RWPE1 (cell line): ENCODE measurements at places on chromosomes 12 and 14.
A peak's percentile ranks its signal among the peaks of the same experiment; 100 is the strongest.

- DNase-seq = no peak
Measured at GRCh38 chr14:105486163-105486973, at the start of gene CRIP1. CRIP1 (plus strand) TSS chr14:105486886; CDS start chr14:105487260, 374 bp downstream.

DNA sequence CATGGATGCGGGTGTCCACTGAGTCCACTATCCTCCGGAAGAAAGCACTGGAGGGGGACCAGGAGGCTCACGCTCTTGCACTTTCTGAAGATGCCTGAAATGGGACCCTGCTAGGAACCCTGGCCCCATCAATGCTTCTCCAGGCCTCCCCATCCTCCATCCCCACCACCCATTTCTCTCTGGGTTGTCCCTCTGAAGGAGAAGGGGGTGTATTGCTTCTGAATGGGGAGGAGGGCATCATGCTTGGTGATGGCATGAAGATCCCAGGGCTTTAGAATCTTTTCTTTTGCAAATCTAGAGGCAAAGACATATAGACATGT, 681 bp upstream of the JPH4 start:
- no peak for DNase-seq

- DNase-seq = peak; percentile 60
Measured at GRCh38 chr12:15928346-15928745, 17.2 kb downstream of the DERA start.

GRCh38 chr12:26530461-26530860, 302.5 kb downstream of the ITPR2 start:
- DNase-seq = no peak

DNA sequence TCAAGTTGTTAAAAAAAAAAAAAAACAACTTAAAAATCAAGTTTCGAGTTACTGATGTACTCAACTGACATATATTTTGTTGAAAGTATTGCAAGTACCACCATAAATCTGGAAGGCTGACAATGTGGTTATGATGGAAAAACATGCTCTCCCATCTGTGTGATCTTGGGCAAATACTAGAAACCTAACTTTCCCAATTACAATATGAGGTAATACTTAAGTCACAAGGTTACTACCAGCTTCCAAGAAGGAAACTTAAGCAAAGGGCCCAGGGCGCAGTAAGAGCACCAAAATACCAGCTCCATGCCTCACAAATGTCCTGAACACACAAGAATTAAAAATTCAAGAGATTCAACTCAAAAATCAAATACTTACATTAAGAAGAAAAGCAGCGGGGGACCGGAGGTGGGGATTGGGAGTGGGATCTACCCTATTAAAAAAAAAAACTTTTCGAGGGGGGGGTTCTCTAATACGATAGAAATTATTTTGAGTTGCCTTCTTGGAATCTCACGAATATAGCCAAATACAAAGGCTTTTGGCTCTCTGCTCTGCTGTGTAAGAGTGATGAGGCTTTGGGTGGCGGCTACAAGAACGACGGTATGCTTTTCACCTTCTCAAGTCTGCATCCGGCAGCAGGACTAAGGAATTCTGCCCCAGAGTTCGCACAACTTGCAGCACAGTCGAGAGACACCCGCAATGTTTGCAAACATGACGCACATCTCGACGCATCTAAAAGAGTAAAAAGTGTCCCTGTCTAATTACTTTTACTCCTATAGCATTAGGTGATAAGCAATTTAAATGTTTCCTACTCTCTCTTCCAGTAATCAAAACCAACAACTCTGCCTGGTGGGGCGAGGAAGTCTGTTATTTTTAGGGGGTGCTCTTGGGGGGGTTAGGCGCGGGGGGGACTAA, 1.1 kb downstream of the SAV1 start:
- DNase-seq = no peak

DNA sequence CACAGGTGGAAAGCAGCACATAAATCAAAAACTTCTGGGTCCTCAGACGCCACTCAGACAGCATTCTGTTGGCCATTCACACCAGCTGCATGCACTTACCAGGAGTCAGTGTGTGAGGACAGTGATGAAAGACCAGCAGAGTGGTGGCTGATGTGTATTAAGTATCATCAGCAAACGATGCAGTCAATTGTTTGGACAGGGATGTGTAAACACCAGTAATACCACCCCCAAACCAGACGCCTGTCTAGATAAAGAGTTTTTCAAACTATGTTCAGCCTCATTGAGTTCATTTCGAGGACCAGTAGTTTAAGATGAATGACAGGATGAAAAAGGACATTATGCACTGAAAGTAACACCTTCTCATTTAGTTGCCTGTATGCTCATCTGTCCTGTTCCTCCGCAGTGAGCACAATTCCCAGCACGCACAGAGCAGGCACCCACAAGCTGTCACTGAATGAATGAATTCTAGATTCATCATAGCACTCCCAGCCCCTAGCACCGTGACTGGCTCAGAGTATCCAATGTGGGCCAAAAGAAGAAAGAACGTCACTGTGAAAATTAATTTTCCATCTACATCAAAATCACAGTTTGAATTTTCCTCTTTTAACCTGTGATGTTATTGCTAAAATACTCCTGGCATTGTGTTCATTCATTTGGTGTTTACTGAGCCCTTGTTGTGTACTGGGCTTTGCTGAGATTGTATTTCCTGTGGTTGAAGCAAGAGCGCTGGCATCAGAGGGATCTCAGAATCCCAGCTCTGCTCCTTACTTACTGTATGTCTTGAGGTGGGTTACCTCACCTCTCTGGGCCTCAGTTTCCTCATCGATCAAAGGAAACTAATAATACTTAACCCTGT, 124.8 kb upstream of the NOS1 start:
- DNase-seq = no peak

GRCh38 chr12:73892201-73892600, 645.4 kb upstream of the ATXN7L3B start:
- no peak for DNase-seq

- DNase-seq = no peak
Measured at GRCh38 chr14:89674936-89675335, 257.9 kb upstream of the FOXN3 start.
